PC-3 (cell line): ENCODE measurements at places on chromosomes 3 and 15. TPM values are rescaled to one million over a fixed set of nuclear protein-coding genes. Genes with fewer than 3 reads are reported as not detected.

Gene SORD
- total RNA-seq: 118 and 119 TPM in 2 replicates

Gene FBXW12
- not detected in 2 replicates for total RNA-seq

Gene CLN6
- 33.4 and 42.2 TPM in 2 replicates for total RNA-seq

Gene ZPLD1
- total RNA-seq: 0.15 TPM in 1 of 2 replicates, not detected in the other

Gene CLDN18
- not detected in 2 replicates for total RNA-seq

GRCh38 chr3:155335724-155336354 is 42.4 kb upstream of the STRIT1 start:
- DNase-seq: no peak

DNA sequence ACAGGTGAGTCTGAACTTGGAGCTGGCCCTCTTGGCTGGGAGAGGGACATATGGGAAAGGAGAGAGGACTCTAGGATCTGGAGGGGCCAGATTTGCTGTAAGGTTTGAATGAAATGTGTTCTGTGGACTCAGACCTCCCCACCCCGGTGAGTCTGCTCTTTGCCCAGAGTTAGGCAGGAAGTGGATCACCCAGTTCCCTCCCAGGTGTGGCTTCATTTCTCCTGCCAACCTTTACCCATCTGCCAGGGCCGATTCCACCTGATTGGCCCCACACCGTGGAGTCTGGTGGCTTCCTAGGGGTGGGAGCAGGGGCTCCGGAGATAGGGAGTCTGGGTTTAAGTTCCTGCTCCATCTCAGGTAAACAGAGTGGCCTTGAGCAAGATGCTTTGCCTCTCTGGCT is 25.5 kb downstream of the CD276 start:
- DNase-seq: no peak

DNA sequence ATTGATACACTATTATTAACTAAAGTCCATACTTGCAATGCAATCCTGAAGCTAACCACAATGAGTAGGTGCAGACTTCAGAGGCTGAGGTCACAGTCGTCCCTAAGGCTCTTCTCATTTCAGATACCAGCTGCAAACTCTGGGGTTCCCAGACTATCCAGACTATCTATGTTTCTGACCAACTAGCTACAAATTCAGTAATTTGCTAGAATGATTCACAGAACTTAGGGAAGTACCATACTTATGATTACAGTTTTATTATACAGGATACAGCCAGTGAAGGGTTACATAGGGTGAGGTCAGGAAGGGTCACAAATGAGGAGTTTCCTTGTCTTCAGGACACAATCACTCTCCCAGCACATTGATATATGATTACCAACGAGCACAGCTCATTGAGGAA is 36.5 kb downstream of the PPM1L start:
- no peak for DNase-seq

GRCh38 chr15:88606070-88606794 is 14.9 kb upstream of the AEN start:
- no peak for DNase-seq

DNA sequence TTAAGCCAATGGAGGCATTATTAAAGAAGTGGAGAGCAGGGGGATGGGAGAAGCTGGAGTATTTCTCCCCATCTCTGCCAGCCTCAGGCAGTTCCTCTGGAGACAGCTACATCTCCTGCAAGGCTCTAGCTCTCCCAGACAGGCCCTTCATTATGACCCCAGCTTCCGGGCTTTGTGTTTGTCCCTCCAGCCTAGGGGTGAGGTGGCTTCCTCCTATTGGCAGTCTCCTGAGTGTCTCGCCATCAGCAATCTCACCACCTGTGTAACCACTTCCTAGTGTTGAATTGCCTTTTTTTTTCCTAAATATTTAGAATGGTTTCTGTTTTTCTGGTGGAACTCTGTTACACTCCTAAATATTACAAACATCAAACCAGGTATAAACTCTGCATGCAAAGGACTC is 122.3 kb downstream of the FAM174B start:
- DNase-seq: no peak

GRCh38 chr15:43194795-43195194 is 9.6 kb downstream of the CCNDBP1 start:
- no peak for DNase-seq

DNA sequence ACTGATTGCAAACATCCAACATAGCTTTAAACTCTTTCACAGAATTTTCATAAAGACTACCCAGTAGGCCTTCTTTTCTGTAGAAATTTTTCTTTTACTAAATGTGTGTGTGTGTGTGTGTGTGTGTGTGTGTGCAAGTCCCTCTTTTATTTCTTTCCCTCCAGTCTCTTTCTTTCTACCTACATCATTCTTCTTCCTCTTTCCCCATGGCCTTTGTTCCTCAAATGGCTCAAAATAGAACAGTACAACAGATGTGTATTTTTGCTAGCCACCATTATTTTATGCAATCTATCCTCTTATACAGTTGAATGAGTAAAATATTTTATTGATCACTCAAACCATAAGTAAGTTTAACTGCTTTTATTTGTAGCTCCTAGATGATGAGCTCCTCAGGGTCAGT is 76.4 kb downstream of the USF3 start:
- DNase-seq: no peak

DNA sequence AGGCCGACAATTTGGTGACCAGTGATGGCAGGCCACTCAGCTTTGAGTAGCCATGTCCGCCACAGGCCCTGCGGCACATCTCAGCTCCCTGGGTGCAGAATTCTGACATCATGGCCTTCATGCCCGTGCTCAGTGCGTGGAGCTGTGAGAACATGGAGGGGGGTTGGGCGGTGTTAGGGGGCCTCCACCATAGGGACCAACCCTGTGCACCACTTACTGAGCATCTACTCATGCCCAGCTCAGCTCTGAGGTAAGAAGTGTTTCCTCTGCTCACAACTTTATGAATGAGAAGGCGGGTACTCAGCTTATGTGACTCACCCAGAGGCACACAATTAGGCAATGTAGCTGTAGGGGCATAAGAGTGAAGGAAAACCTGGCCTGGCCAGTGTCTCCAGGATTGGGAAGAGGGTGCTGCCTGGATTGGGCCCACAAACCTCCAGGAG is 10.5 kb downstream of the ACOX2 start:
- peak; percentile 93 for DNase-seq

- no peak for DNase-seq
Observed at GRCh38 chr15:101049856-101050622, 130.9 kb downstream of the LRRK1 start.

GRCh38 chr15:33074942-33075341 is 119.6 kb downstream of the FMN1 start:
- peak; percentile 58 for DNase-seq

- peak; percentile 91 for DNase-seq
Observed at GRCh38 chr3:196219194-196219969, 3.0 kb downstream of the SLC51A start.

DNA sequence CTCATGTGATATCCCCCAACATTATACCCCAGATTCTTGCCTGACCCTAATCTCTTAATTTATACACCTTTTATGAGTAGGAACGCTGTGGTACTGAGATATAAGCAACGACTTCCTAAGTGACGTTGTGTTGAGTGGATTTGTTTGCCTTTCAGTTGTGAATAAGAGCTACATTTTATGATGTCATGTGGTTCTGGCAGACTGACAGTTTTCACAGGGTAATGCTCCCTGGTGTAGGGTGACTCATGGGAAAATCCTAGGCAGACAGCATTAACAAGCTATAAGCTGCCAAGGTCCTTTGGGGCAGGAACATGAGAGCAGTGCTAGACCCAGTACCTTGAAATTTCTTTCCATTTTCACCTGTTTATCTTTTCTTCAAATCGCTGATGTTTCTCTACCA is 11.2 kb downstream of the C3orf52 start:
- peak; percentile 100 for DNase-seq
